ENCODE measurements at places on chromosomes 1 and 21. TPM values are rescaled to one million over a fixed set of nuclear protein-coding genes. Genes with fewer than 3 reads are reported as not detected.

Gene SPRR2F
- not detected for total RNA-seq

Gene SERPINC1
- total RNA-seq = 0.51 TPM

GRCh38 chr1:171397851-171398469 is 84.0 kb downstream of the FMO4 start:
- DNase-seq = no peak

DNA sequence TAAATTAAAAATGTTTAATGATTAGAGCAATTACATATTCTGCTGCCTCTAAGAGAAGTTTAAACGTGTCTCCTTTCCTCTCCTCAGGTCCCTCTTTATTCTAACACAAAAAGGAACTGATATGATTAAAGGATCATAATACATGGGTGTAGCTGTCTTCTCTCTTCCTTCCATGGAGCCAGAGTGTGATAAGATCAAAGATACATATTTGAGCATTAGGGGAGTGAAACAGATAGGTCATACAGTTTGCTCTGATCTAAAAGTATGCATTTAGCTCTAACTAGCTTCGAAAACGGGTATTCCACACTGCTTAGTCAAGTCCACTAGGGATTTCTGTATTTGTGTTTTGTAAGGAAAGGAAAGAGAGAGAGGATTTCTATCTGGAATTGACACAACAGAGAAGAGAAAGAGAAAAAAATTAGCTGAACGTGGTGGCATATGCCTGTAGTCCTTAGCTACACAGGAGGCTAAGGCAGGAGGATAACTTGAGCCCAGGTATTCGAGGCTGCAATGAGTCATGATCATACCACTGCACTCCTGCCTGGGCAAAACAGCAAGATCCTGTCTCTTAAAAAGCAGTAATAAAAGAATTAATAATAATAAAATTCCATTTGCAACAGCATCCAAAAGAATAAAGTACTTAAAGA is 63.1 kb downstream of the CDC42BPA start:
- no peak for DNase-seq

GRCh38 chr1:222618001-222618879 is at the start of gene MIA3:
Gene MIA3 (plus strand): TSS chr1:222618097. CDS start chr1:222618111, 14 bp downstream.
- DNase-seq = peak; percentile 90

GRCh38 chr1:160640359-160641123 is 6.3 kb downstream of the SLAMF1 start:
- DNase-seq = no peak

DNA sequence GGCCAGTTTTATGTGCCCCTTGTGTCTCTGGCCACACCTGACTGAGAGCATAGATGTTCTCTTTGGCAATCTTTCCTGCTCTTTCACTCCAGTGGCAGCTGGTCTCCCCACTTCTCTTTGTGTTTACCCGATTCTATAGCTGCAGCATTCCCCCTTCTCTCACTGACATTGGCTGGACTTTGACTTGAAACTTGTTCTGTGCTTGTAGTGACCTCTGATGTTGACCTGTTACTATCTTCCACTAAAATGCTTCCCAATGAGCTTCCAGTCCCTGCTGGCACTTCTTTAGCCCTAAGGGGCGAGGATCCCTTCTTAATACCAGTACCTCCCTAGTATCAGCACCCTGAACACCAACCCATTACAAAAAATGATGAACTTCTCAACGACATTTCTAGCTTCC is 653.3 kb downstream of the LTN1 start:
- DNase-seq = no peak

- no peak for DNase-seq
These were observed 529 bp upstream of the LUZP1 start for GRCh38 chr1:23169195-23169575.

- DNase-seq = peak; percentile 35
These were observed 686 bp downstream of the MIIP start for GRCh38 chr1:12019858-12020509.

DNA sequence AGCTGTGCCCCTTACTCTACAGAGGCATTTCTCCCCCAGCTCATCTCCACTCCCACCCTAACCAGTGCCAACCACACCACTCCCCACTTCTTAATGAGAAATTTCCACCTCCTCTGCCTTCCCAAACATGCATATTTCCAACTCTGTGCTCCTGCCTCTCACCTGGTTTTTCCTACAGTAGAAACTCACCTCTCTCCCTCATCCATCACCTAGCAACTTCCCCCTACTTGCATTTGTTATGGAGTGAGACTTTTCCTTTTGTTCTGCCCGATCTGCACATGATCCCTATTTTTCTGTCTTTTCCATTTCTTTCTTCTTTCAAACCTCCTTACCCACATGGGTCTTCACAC is 11.9 kb downstream of the RGS8 start:
- DNase-seq = no peak

GRCh38 chr1:221712776-221713431 is 29.0 kb downstream of the DUSP10 start:
- peak; percentile 42 for DNase-seq

GRCh38 chr1:211320980-211321379 is 5.7 kb upstream of the TRAF5 start:
- no peak for DNase-seq

- DNase-seq = no peak
These were observed 1.7 kb downstream of the WASF2 start for GRCh38 chr1:27487966-27488884.

- DNase-seq = no peak
These were observed 219.8 kb upstream of the DUSP10 start for GRCh38 chr1:221961532-221962292.

DNA sequence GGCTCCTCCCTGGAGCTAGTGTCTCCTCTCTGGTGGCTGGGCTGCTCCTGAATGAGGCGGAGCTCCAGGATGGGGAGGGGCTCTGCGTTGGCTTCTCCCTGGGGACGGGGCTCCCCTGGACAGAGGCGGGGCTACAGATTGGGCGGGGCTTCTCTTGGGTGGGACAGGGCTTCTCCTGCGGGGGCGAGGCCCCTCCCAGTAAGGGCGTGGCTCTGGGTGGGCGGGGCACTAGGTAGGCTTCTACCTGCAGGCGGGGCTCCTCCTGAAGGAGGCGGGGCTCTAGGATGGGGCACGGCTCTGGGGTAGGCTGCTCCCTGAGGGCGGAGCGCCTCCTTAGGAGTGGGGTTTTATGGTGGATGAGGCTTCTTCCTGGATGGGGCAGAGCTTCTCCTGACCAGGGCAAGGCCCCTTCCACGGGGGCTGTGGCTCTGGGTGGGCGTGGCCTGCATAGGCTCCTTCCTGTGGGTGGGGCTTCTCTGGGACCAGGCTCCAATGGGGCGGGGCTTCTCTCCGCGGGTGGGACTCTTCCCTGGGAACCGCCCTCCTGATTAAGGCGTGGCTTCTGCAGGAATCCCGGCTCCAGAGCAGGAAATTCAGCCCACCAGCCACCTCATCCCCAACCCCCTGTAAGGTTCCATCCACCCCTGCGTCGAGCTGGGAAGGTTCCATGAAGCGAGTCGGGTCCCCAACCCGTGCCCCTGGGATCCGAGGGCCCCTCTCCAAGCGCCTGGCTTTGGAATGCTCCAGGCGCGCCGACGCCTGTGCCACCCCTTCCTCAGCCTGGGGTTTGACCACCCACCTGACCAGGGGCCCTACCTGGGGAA is 22.7 kb upstream of the ARF1 start:
- DNase-seq = peak; percentile 52

DNA sequence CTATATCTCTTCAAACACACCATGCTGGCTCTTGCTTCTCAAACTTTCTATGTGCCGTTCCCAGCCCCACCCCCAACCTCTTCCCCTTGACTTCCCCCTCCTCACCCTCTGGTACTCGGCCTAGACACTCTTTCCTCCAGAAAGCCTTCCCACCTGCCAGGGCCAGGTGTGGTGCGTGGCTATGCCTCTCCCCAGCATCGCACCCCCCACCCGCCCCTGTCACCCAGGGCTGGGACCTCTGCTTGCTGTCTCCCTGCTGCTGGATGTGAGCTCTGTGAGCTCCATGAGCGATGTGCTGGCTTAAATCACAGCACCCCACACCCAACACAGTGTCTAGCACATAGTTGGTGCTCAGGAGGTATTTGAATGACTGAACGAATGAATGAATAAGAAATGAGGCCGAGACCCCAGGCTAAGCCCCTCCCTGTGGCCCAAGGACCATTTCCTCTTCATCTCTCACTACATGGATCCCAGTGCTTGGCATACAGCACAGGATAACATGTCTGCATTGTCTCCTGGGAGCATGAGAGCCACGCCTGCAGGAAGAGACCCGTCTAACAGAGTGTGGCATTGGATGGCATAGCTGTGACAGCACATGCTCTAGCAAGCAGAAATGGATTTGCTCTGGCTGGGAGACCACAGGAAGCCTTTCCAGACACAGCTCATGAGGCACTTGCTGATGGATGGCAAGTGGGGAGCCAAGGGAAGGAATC is 19.7 kb downstream of the TNNT2 start:
- no peak for DNase-seq

All from Right ventricle myocardium superior (tissue), 1 donor.